ENCODE measurements at places on chromosomes 12 and 14.

GRCh38 chr12:111093428-111094142, 173.2 kb upstream of the MYL2 start:
- DNase-seq: no peak

DNA sequence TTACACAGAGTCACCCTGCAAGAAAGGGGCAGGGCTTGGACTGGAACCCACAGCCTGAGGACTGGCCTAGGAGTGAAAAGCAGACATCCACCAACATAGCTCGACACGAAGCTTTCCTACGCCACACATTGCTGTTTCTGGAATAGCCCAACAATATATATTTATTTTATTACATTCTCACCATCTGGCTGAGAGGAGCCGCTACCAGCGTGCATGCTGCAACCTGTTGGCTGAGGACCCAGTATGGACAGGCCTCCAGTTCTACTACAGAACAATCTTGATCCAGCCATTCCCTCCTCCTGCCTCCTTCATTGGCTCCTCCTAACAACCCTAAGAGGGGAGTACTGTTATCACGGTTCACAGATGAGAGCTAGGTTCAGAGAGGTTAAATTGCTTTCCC, 35.6 kb upstream of the TBX5 start:
- no peak for DNase-seq

DNA sequence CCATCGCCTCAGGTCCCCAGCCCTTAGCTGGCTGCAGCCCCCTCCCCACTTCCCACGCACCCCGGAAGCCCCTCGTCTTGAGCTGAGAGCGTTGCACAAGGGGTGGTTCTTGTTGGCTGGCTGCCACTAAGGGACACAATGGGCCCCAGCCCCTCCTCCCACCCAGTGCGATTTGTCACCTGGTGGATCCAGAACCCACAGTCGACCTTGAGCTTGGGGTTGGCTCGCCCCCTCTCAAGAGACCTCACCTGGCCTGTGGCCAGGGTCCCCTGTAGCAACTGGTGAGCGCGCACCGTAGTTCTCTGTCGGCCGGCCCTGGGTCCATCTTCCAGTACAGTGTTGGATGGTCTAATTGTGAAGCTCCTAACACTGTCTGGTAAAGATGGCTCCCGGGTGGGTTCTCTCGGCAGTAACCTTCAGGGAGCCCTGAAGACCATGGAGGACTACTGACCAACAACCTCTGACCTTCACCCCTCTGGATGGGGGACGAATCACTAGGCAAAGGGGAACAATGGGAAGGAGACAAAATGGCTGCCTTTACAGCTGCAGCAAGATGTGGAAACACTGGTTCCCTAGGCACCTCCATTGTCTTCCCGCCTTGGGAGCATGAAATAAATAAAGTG, 6.6 kb downstream of the PHB2 start:
- DNase-seq: no peak

DNA sequence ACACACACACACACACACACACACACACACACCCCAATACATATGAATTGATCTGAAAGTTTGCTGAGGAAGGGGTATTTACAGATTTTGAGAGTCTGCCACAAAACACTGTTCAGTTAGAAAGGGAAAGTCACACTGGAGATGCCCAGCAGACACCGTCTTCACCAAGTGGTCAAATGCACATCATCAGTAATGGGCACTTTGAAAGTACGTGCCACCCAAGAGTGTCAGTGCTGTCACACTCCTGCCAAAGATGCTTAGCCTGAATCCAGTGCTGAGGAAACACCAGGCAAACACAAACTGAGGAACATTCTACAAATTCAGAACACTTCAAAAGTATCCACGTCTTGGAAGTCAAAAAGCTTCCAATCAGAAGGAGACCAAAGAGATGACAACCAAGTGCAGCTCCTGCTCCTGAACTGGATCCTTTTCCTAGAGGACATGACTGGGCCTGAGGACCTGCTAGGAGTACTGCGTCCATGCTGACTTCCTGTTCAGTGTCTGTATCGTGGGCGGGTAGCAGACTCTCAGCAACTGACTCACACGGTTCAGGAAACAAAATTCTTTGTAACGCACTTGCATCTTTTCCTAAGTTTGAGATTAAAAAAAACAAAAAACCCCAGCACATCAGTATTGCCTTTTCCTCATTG, 18.6 kb downstream of the PSMC1 start:
- no peak for DNase-seq

- no peak for DNase-seq
These were observed 39.8 kb upstream of the PPP1R13B start for GRCh38 chr14:103887170-103887501.

- DNase-seq: no peak
These were observed 24.2 kb downstream of the NGB start for GRCh38 chr14:77246784-77247183.

DNA sequence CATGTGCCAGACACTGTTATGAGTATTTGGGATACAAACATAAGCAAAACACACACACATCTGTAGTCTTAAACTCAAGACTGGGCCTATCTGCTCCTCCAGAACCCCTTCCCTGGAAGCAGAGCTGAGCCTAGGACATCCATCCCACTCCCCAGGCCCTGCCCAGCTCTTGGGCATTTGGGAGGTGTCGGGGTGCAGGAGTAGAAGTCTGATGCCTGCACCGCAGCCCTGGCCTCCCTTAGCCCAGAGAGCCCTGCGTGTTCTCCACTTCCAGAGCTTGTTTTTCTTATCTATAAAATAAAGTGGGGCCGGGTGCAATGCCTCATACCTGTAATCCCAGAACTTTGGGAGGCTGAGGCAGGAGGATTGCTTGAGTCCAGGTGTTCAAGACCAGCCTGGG, 11.7 kb downstream of the HSP90AA1 start:
- no peak for DNase-seq

DNA sequence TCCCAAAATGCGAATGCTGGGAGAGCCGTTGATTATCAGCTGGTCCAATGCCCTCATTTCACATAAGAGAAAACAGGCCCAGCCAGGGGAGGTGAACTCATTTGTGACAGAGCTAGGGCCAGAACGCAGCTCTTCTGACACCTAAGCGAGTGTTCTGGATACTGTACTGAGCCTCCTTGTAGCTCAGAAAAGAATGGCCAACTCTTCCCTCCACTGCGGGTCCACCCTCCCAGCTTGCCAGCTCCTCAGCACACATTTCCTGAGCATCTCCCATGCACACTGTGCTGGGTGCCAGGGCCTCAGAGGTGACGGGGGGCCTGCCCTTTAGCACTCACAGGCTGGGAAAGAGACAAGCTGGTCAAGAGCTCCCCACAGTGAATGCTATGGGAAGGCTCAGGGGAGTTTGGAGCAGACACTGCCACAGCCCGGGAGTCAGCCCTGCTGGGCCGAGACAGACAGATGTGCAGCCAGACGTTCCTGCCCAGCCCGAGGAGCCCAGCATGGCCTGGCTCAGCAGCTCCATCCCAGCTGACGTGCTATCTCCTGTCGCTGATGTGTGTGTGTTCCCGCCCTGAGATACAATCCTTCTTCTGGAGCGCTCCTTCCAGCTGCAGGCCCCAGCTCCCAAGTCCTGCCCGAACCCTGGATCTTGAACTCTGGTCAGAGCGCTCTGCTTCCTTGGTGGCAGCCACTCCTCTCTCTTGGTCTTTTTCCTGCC, 3.5 kb downstream of the CMTM5 start:
- no peak for DNase-seq

All from GM04504 (cell line).